ENCODE measurements at places on chromosomes 16 and 17.

- no peak for DNase-seq
Measured at GRCh38 chr17:46783031-46783593, 35.4 kb downstream of the WNT3 start.

DNA sequence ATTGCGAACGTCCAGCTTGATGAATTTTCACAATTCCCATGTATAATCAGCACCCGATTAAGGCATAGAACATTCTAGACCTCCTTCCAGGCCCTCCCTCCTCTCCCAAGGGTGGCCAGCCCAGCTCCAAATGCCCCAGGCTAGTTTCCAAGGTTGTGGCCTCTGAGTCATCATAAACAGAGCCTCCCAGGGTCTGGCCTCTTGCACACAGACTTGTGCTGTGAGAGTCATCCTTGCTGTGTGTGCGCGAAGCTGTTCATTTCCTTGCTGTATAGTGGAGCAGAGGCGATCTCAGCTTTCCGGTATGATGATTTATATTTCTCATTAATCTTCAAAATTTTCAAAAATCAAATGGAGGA lies 20.5 kb upstream of the JPH3 start:
- no peak for DNase-seq

- no peak for DNase-seq
Measured at GRCh38 chr17:78665952-78666920, 89.0 kb upstream of the DNAH17 start.

DNA sequence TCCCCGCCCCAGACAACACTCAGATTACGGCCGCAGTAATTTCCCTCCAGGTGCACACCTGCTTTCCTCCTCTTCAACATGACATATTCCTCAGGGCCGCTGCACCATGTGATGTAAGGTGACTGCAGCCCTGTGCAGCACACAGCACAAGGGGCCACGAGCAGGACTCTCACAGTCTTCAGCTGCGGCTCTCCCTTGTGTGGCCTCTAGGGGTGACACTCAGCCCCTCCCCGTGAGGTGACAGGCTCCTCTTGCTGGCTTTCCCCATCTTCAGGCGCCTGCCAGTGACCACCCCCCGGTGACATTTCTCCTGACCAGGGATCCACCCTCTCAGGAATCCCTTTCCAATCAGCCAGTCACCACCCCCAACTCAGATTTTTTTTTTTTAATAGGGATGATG lies 31.3 kb upstream of the ABCC3 start:
- DNase-seq: no peak

DNA sequence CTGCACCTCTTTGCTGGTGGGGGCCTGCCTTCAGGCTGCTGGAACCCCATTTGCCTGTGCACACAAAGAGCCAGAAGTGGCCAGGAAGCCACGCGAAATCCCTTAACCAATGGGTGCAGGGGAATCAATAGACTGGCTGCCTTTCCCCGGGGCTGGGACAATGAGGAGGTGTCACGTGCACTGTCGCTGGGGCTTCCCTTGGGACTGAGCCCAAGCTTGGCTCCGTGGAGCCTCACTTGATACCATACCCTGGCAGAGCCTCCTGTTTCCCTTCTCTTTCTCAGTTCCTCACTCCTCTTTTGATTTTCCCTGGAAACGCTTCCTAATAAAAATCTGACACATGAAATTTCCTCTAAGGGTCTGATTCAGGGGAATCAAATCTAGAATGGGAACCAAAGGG lies 38.8 kb upstream of the C16orf82 start:
- DNase-seq: no peak

DNA sequence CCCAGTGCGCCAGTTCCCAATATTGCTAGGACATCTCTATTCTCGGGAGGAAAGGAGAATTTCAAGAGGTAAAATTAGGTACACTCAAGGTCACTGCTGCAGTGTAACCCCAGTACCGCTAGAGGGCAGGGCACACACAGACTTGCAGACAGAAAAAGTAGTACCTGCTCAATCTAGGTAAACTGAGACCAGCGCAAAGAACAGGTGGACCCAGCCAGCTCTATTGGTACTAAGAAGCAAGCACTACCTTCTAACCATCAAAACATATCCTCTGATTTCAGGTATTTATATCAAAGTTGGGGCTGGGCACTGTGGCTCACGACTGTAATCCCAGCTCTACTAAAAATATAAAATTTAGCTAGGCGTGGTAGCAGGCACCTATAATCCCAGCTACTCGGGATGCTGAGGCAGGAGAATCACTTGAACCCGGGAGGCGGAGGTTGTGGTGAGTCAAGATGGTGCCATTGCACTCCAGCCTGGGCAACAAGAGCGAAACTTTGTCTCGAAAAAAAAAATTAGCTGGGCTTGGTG lies 3.6 kb upstream of the WDR81 start:
- peak; percentile 80 for DNase-seq

- no peak for DNase-seq
Measured at GRCh38 chr16:68397710-68398201, 50.6 kb downstream of the SMPD3 start.

DNA sequence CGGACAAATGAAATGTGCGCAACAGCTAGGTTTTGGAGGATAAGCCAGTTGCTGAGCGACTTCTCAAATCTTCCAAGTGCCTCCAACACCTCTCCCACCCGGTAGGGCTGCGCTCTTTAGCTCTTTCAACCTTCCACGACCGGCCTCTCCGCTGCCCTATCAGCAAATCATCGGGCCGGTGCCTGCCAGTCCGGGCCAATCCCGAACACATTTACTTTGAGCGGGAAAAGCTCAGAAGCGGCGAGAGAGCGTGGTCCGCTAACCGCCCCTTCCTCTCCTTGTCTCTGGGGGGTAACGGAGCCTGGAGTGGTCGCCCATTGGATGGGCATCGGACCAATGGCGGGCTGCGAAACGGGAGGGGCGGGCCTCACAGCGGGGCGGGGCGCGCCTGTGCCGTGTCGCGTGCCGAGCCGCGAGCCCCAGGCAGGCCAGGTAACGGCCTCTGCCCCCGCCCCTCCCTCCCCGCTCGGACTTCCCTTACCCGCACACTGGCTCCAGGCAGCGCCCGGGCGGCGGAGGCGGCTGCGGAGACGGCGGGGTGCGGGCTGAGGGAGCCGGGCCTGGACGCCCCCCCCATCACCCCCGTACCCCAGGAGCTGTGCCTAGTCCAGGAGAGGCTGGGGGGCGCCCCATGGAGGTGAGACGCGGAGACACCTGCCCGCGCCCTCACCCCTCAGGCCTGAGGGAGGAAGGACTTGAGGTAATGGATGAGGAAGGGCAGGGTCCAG lies at the start of gene MEIOC:
Gene MEIOC, plus strand, starts transcription at position 486 of the 728 bp plus-strand sequence. Its CDS starts 146 bp downstream, at position 632.
- DNase-seq: peak; percentile 11

GRCh38 chr16:11755022-11755760 lies 12.5 kb upstream of the TXNDC11 start:
- DNase-seq: no peak

- no peak for DNase-seq
Measured at GRCh38 chr17:75130632-75131277, 787 bp downstream of the NT5C start.

DNA sequence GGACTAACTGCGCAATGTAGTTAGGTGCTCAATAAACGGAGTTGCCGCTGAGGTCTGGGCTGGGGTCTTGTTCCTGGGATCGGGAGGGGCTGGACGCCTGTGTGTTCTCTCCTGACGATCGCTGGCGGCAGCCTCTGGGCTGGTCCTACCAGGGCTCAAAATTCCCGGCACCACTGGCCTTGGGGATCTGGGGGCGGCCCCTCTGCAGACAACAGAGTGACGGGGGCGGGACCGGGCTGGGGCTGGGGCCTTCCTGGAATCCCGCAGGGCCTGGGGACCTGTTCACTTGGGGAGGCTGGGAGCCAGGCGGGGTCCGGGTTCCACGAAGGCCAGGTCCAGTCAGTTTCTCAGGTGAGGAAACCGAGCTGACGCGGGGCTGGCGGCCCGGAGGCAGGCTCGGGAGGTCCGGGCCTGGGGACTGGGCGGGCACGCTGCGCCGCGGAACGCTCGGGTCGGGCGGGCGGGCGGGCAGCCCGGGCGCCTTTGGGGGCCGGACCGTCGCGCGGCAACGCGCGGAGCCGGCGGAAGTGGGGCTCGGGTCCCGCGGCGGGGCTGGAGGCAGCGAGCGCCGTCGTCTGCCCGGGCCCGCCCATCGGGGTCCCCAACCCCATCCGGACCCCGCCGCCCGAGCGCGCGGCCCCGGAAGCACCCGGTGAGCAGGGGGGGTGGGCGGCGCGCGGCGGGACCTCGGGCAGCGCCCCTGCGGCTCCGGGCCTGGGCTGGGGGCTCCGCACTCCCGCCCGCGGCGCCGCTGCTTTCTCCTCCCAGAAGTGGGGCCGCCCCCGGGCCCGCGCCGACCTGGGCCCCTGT lies at the start of gene PIGQ:
Gene PIGQ, plus strand, starts transcription at position 524 of the 810 bp plus-strand sequence. CDS start 4,107 bp downstream, outside the sequence.
- peak; percentile 63 for DNase-seq

- no peak for DNase-seq
Measured at GRCh38 chr16:17282247-17282646, 188.5 kb downstream of the XYLT1 start.

GRCh38 chr17:29376667-29377270 lies 13.4 kb upstream of the TAOK1 start:
- no peak for DNase-seq

DNA sequence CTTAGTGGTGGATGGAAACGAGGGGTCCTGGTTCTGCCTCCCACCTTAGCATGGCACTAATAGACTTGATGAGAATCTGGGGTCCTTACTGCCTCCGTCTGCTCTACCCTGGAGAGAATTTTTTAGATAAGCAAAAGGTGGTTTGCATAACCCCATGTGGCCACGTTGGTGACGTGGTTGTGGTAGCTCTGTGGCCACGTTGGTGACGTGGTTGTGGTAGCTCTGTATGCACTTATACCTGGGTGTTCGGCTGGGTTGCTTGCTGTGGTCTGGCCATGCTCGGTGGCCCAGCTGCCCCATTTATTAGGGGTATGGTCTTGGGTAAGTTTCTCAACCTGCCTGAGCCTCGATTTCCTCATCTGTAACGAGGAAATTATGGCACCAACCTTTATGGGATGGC lies 13.0 kb downstream of the SPIRE2 start:
- peak; percentile 88 for DNase-seq

- peak; percentile 75 for DNase-seq
Measured at GRCh38 chr16:3045758-3046640, at the start of gene MMP25. TSS of gene MMP25 (plus strand) at chr16:3046561. CDS start at chr16:3046918, 357 bp downstream.

DNA sequence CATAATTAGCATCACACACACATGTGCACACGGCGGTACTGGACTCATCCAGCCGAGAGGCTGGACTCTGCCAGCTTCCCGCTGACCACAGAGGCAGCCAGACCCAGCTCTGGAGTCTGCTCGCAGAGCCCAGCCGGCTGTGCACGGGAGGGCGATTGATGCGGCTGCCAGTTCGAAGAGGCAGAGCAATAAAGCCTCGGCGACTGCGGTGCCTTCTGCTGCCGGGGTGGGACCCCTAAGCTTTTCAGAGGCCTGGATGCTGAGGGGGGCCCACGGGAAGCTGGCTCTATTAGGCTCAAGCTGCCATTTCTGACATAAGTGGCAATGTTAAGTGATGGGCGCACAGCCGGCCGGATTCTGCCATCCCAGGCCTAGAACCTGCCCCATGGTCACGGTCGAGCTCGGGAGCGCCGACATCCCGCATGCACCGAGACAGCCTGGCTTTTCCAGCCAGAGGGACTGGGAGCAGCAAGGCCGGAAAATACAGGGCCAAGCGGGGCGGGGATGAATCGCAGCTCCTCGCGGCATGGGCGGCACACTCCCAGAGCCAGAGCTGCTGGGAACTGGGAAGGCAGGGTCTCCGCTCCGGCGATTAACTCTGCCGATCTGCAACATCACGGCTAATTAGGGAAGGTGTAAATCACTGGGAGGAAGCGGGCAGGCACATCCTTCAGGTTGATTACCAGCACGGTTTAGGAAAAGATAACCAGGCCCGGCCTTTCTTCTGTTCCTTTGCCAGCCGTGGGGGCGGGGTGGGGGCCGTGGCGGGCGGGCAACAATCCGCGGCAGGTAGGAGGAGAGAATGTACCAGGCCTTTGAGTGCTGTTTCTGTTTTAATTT lies 57.7 kb downstream of the TBC1D16 start:
- no peak for DNase-seq

DNA sequence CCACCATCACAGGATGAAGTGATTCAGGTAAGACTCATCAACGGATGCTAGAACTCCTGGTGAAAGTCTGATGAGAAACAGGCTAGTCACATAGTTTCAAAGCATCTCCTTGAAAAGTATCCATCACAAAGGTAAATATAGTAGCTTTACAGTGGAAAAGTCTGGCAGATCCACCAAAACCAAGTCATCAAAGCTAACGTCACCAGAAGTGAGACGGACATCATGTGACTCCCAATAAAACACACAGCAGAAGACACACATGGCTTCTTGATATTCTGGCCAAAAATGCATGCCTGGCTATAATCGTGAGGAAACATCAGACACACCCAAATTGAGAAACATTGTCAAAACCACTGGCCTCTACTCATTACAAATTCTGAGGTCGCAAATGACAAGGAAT lies 17.9 kb upstream of the TRPV3 start:
- no peak for DNase-seq

DNA sequence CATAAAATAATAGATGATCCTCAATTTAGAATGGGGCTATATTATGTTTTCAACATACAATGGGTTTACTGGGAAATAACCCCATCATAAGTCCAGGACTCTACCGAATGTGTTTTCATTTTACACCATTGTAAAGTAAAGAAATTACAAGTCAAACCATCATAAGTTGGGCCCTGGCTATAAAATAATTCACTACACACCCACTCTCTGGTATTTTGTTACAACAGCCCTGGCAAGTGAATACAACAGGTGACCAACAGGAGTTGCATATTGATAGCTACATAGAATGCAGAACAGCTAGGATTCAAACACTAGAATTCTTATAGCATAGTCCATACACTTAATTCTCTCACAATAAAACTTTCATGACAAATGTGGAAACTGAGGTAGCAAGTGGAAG lies 673.0 kb upstream of the CA10 start:
- no peak for DNase-seq

GRCh38 chr16:57713596-57713995 lies 19.0 kb downstream of the DRC7 start:
- no peak for DNase-seq

- DNase-seq: no peak
Measured at GRCh38 chr16:67552476-67552875, 9.8 kb upstream of the CTCF start.

DNA sequence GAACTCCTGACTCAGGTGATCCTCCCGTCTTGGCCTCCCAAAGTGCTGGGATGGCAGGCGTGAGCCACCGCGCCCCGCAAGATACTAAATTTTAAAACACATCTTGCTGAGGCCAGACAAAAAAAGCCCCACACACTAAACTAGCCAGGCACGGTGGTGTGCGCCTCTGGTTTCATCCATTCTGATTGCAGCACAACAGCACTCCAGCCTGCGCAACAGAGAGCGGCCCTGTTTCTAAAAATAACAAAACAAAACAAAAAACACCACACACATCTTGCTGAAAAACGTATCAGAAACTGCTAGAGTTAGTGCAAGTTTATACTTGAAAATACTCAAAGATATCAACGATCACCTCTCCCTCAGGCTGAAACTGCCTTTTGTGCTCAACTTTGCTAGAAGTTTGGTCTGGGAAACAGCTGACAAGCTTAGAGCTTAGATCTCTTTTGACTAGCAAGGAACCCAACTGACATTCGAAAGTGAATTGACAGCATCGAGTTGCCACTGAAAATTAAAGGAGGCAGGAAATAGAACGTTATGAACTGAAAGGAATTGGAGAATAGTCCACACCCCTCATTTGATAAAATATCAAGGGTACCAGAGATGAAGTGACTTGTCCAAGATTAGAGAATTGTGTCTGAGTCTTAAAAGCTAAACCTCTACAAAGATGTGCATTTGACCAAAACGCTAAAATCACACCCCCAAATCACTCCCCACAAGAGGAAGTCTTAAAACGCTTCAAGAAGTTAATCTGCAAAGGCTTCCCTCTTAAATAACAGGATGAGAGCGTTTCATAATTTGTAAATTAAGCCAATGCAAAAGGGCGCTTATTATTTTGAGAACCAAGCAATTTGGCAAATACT lies 908 bp downstream of the COG4 start:
- no peak for DNase-seq

GRCh38 chr17:37197336-37197735 lies 178.4 kb upstream of the C17orf78 start:
- DNase-seq: no peak
